Psoas muscle (tissue), 8 donors: ENCODE measurements at places on chromosomes 6 and 20. TPM values are rescaled to one million over a fixed set of nuclear protein-coding genes. Genes with fewer than 3 reads are reported as not detected.
A peak's percentile ranks its signal among the peaks of the same experiment; 100 is the strongest.

DNA sequence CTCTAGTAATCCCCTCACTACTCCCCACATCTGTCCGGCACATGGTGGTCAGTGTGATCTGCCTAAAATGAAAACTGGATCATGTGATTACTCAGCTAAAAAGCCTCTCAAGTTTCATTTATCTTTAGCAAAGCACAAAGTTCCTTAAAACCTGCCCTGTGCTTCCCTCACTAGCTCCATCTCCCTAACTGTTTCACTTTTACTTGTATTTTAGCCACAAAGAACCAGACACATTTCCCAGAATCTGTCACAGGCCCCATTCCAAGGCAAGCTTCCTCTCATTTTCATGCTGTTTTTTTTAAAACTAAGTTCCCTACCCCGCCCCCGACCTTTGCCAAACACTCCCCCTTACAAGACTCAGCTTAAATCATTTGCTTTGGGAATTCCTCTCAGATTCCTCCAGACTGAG, 8.9 kb upstream of the IGF2R start:
- no peak overlapping the region for H3K4me3 ChIP-seq
- H3K27ac ChIP-seq: peak overlapping the region; percentile 34
- H3K27me3 ChIP-seq: no peaks in the 10 kb centered on the region

- no peaks in the 10 kb centered on the region for H3K36me3 ChIP-seq
- no peaks in the 10 kb centered on the region for H3K27me3 ChIP-seq
- H3K27ac ChIP-seq: no peak overlapping the region
- H3K4me3 ChIP-seq: no peak overlapping the region
- DNase-seq: no peak
- no peaks in the 10 kb centered on the region for H3K4me1 ChIP-seq
Measured at GRCh38 chr20:48120120-48120519, 334.8 kb upstream of the SULF2 start.

- no peak overlapping the region for H3K4me3 ChIP-seq
- no peaks in the 10 kb centered on the region for H3K36me3 ChIP-seq
- no peaks in the 10 kb centered on the region for H3K4me1 ChIP-seq
- no peak for DNase-seq
Measured at GRCh38 chr20:56157530-56158203, 90.9 kb upstream of the MC3R start.

GRCh38 chr6:57087916-57088315, 2.1 kb upstream of the ZNF451 start:
- no peak for DNase-seq
- H3K27me3 ChIP-seq: no peaks in the 10 kb centered on the region
- no peaks in the 10 kb centered on the region for H3K36me3 ChIP-seq

GRCh38 chr6:77463308-77463860, at the start of gene HTR1B:
HTR1B (minus strand) TSS chr6:77463491; CDS start chr6:77463403, 88 bp downstream.
- no peak for DNase-seq
- no peaks in the 10 kb centered on the region for H3K4me1 ChIP-seq
- peak within 1 kb of the TSS; percentile 56 for H3K4me3 ChIP-seq
- H3K27ac ChIP-seq: no peak within 1 kb of the TSS

DNA sequence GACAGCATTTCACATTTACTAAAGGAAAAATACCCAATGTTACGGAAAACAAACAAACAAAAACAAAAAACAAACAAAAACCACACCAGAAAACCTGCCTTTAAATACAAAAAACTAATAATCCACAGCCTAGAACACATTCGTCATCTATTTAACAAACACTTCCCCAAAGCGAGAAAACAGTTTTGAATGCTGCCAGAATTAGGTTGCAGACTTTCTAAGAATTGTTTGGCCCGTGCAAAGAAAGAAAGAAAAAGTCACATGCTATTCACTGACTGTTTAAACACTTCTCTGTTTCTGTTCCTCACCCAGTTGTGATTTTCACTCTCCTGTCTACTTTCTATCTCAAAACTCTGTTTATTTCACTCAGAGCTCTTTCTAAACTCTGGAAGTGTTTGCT, 52.5 kb downstream of the BCAS1 start:
- H3K4me1 ChIP-seq: no peaks in the 10 kb centered on the region
- H3K4me3 ChIP-seq: no peak overlapping the region
- H3K27me3 ChIP-seq: no peaks in the 10 kb centered on the region
- DNase-seq: no peak
- H3K36me3 ChIP-seq: no peaks in the 10 kb centered on the region

The MYCT1 gene
- total RNA-seq: 5.8 TPM

The GRM1 gene
- total RNA-seq: not detected

The HDGFL1 gene
- total RNA-seq: not detected

The FILIP1 gene
- total RNA-seq: 87.3 TPM

The NT5E gene
- total RNA-seq: 0.90 TPM

The ADGB gene
- total RNA-seq: not detected
